T follicular helper cell (primary cell): ENCODE measurements at places on chromosomes 11 and 22.

DNA sequence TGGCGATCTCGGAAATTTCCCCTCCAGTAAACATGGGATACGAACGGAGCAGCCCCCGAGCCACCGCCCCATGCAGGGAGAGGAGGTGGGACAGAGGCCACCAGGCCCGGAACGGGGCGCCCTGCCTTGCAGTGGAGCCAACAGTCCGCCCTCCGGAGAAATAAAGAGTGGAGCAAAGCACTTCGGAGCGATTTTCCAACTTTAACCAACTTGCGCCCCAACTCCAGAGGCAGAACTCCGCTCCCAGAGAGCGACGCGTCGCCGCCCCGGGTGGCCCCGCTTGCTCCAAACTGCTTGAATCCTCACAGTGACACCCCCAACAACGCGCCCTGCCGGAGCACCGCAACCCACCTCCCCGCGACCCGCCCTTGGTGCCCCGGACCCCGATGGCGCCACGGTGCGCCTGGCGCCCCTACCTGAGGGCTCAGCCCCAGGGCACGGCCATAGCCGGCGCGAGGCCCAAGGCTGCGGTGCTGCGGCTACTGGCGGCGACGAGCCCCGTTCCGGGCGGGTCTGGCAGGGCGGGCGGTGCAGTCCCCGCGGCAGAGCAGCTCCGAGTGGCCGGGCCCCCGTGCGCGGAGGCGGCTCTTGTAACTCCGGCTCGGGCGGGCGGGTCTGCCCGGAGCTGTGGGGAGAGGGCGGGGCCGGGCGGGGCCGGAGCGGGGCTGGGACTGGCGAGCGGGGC is at the start of gene AHNAK:
Gene AHNAK (minus strand): TSS at position 563 of the 685 bp plus-strand sequence. CDS start 10,708 bp downstream, outside the sequence.
- peak; percentile 55 for DNase-seq

DNA sequence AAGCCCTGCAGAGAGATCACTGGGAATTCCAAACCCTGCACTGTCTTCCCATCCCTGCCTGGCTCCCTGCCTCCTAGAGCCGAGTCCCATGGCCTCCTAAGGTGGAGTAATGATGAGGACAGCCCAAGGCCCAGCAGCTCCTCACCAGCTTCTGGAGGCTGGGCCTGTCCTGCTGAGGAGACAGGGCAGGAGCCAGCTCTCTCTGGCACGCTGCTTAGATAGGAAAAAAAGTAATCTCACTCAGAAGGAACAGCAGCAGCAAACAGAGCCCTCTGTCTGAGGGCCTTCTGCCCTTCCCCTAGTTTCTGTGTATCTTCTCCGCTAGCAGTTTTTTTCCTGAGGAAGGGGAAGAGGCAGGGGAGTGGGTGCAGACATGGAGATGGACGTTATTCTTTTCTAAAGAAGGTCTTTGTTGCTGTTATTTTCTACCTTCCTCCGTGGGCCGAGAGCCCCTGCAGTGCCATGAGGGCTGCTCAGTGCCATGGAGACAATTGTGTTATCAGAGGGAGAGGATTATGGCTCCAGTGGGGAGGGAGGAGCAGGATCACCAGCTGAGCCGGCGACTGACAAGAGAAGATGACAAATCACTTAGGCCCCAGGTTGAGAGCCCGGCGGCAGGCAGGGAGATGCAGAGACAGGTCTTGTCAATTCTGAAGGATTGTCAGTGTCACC is 315.3 kb downstream of the BUD13 start:
- DNase-seq, result no peak

DNA sequence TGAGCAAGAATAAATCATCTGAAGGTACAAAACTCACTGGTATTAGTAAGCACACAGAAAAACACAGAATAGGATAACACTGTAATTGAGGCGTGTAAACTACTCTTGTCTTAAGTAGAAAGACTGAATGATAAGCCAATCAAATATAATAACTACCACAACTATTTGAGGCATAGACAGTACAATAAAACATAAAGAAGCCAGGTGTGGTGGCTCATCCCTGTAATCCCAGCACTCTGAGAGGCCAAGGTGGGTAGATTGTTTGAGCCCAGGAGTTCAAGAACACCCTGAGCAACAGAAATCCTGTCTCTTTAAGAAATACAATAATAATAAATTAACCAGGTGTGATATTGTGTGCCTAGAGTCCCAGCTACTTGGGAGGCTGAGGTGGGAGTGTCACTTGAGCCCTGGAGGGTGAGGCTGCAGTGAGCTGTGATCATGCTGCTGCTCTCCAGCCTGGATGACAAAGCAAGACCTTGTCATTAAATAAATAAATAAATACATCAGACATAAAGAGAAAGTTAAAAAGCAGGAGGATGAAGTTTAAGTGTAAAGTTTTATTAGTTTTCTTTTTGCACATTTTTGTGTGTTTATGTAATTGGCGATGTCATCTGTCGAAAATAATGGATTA is 390.6 kb downstream of the DYNC2H1 start:
- no peak for DNase-seq

DNA sequence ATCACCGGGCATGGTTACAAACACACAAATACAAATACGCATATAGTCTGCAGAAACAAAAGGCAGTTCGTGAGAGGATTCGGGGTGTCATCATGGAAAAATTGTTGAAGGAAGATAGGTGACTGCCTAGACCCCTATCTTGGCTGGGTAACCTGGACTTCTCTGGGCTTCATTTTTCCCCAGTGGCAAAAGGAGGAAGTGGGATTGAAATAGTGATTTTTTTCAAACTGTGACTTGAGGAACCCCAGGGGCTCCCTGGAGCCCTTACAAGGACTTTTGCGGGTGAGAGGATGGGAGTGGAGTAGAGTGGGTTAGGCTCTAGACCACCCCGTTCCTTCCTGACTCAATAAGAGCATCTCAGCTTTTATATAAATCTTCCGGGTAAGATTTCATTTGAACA is 1.0 kb upstream of the ELF5 start:
- no peak for DNase-seq

GRCh38 chr11:9838229-9838628 is 174.4 kb downstream of the SWAP70 start:
- no peak for DNase-seq

DNA sequence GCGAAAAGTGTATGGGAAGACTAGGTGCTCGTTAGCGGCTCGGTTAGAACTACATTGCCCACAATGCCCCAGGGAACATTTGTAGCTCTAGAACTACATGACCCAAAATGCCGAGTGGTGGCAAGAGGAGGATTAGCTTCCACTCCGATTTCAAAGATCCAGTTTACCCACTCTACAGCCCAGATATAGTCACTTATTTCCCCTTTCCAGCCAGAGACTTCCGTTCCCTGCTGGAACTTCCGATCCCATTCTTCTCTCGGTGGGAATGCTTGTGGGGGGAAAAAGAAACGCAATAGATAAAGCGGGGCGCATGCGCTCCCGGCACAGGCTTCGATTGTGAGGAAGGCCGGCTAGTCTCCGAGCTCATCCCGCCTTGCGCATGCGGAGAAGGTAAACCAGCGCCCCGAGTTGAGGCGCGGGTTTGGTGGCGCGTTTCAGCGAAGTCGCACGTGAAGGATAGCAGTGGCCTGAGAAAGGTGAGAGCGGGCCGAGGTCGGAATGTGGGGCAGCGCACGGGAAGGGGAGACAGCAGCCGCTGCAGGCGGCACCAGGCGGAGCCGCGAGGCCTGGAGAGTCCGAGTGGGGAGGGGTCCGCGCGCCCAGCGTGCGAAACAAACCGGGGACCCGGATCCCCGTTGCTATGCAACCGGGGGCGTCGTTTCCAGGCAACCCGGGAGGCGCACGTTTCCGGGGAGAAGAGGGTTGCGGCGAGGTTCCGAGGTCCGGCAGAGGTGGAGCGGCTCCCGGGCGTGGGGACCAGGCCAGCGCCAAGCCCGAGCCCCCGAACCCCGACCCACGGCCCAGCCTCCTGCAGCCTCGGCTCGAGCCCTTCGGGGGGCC is at the start of gene TMEM109:
Gene TMEM109 (plus strand): TSS at position 366 of the 840 bp plus-strand sequence. CDS start 5,536 bp downstream, outside the sequence.
- peak; percentile 84 for DNase-seq

DNA sequence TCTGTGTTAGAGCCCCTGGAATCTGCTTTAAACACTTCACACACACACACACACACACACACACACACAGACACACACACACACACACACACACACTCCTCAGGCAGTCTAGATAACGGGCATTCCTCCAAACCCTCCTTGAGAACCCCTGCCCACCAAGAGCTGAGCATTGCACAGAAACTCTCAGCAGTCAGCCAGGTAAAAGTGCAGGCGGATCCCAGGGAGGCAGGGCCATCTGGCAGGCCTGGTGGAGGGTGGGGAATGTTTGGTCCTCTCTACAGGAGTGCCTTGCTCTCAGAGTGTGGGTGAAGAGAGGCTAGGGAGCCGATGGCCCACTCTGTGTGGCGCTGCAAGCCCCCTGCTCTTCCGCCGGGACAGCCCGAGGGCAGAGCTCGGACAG is 190.2 kb downstream of the BUD13 start:
- no peak for DNase-seq

DNA sequence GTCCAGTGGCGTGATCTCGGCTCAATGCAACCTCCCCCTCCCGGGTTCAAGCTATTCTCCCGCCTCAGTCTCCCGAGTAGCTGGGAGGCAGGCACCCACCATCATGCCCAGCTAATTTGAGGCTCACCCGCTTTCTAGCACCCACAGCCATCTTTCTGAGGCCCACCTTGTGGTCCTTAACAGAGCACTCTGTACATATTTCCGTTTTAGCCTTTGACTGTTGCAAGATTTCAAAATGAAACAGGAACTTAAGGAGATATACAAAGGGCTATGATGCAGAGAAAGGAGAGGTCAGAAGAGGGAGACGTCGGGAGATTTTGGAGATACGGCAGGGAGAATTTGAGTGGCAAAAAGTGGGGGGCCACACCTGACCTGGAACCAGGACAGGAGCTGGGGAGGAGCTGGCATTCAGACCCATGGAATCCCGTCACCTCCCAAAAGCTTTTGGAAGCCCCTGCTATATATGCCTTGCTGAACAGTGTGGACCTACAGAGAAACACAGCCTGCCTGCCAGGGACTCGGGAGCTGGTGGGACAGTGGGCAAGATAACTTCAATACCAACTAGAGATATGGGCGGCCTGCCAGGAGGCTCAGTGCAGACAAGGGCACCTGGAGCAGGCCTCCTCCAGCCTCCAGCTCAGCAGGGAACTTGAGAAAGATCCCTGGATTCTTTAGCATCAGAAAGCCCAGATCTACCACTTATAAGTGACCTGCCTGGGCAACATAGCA is 8.0 kb upstream of the CLCF1 start:
- no peak for DNase-seq

- DNase-seq, result peak; percentile 25
These were observed 15.6 kb upstream of the INCENP start for GRCh38 chr11:62108017-62108750.

GRCh38 chr11:63849691-63850090 is 10.8 kb downstream of the MARK2 start:
- DNase-seq, result no peak

- DNase-seq, result no peak
These were observed 42.0 kb downstream of the CDKN1C start for GRCh38 chr11:2843551-2843950.

- DNase-seq, result no peak
These were observed 9.2 kb upstream of the SLC35E4 start for GRCh38 chr22:30626413-30626812.

DNA sequence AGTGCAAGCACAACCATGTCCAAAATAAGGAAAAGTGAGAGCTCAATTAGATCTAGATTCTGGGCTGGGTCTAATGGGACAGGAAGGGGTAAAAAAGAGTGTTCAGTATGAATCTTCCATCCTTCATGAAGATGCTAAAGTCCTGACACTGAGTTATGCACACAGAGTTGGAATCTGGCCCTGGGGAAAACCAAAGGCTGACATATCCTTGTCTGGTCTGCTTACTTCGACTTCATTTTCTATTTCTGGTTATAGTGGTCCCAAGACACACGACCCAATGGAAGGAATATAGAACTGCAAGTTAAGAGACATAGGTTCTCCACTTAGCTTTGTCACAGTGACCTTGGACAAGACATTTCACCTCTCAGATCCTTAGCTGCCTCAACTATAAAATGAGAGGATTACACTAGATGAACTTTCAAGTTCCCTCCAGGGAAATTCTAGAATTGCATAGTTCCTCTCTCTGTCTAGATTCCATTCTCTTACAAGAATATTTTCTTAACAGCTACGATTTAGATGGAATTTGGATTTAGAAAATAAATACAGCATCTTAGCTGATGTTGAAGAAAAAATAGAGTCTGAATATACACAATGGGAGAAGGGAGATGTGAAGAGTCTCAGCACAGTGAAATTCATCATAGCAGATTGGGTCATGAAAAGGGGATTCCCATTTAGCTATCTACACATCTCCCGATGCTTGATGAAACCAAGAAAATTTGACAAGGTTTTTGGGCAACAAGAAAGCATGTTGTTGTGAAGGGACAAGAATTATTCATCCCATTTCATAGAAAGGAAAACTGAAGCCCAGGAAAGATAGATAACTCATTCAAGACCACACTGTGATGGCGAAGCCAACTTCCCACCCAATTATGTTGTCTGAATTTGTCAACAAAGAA is 3.3 kb downstream of the BLID start:
- no peak for DNase-seq

DNA sequence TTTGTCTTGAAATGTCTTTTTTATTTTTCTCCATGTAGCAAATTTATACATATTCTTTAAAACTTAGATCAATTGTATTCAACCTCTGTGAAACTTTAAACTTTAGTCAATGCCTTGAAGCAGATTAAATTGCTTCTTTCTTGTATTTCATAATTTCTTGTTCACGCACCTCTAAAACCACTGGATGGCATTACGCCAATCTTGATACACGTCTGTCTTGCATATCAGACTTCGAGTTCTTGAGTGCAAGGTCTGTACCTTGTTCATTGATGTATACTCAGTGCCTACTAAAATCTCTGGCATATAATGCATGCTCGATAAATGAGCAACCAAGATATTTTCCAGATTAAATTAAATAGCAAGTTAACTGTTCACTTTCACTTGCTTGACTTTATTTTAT is 236.8 kb downstream of the CASP12 start:
- DNase-seq, result no peak

DNA sequence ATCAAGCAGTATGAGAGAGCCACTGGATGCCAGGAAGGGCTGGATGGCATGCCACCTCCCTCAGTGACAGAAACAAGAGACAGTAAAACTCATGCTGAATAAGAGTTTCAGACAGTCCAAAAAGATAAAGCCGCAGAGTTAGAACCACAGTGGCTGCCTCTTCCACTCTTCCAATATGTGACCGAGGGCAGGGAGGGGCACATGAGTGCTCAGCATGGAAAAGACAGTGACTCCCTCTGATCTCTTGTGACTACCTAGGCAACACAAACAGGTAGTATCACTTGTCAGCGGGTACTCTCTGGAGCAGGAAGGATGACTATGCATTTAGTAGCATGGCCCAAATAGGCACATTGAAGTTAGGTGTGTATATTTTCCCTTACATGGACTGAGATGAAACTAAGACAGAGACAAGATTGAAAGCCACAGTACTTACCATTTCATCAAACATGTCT is 295.4 kb downstream of the CADM1 start:
- DNase-seq, result no peak

DNA sequence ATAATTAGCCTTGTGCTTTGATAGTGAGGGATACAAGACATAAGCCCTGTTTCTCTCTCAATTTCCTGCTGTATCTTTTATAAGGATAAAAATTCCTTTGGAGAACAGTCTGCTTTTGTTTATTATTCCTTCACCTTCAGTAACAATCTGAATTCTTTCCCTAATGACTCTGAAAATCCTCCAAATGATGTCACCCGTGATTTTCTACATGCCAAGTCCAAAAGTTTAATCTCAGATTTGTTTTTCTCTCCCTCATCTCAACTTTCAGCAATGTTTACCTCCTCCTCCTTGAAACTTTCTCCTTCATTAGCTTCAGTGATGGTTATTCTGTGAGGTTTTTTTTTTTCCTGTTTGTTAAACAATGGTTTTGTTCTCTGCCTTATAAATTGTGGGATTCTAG is 2.2 kb downstream of the OR51E2 start:
- no peak for DNase-seq
